ENCODE measurements at places on chromosomes 7 and 10. TPM values are rescaled to one million over a fixed set of nuclear protein-coding genes. Genes with fewer than 3 reads are reported as not detected.

ANKRD30A gene
- total RNA-seq, result not detected

C10orf67 gene
- total RNA-seq, result not detected

FOXI2 gene
- not detected for total RNA-seq

LOXL4 gene
- not detected for total RNA-seq

OR9A2 gene
- not detected for total RNA-seq

NPC1L1 gene
- 0.22 TPM for total RNA-seq

PITX3 gene
- not detected for total RNA-seq
